ENCODE measurements at places on chromosomes 12 and 14.

GRCh38 chr14:60931218-60931617 is 49.7 kb downstream of the TRMT5 start:
- DNase-seq, result no peak

DNA sequence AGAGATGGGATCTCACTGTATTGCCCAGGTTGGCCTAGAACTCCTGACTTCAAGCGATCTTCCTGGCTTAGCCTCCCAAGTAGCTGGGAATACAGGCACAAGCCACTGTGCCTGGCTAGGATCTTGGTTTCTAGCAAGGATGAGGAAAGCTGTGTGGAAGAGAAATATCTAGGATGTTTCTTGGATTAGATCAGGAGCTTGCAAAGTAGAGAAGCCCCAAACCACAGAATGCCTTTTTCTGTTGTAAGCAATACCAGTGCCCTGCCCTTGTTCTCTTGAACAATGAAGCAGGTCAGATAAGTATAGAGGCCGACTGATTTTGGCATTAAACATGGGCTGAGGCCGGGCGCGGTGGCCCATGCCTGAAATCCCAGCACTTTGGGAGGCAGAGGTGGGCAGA is 44.3 kb upstream of the STRN3 start:
- no peak for DNase-seq

DNA sequence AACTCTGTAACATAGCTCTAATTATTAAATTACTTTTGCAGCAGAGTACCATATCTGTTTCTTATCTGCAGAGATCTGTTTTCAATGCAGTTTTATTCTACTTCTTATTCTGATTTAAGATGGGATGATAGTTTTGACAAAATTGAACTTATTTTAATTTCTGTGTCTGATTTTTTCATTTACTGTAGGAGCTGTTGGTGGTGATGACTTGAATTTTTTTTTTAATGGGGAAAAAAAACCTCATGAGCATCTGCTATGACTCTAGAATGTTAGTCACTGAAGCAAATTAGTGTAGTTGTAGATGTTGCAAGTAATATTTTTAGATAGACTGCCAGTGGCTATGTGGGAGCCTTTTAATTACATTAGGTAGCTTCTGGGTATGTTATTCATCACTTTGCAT is 23.4 kb downstream of the DNM1L start:
- DNase-seq, result no peak

DNA sequence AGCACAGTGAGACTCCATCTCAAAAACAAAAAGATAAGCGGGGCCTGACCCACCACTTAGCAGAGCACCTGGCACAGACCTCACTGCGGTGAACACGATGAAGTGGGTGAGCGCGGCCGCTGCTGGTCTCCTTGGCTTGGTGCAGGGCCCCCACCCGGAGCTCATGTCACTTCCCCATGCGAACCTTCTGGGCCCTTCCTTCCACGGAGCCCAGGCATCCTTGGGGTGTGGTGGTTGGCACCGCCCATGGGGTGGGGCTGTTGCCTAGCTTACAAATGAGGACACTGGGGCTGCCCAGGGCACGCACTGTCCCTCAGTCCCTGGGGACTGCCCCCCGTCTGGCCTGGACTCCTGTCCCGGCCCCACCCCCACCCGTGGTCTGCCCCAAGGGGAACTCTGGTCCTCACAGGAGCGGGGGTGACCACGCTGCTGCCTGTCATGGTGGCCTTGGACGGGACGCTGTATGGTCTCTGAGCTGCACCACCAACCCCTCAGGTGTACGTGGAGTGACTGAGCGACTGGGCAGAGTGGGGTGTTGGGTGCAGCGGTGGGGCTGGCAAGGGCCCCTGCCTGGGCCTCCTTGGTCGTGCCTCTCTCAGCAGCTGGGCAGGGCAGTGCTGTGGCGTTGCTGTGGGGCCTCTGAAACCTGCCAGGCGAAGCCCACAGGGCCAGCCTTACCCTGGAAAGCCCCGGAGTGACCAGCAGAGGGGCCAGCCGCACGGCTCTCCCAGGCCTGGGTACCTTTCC is 15.3 kb downstream of the FBRSL1 start:
- no peak for DNase-seq

- DNase-seq, result no peak
Observed at GRCh38 chr14:66405158-66405557, 81.0 kb upstream of the CCDC196 start.

DNA sequence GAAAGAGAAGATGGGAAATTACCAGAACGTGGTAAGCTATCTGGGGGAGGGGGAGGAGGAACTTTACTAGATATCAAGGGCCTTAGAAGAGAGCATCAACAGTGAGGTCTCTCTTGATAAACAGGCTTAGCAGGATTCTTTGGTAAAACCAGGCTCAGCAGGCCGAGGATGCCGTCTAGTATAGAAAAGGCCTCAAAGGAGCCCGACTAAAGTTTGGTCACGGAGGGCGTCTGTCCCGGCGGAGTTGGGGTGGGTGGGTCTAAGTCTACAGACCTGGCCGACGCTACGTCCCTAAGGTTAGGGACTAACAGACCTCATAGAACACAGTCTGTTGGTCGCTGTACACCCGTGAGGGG is 538 bp upstream of the TIGAR start:
- DNase-seq, result no peak

DNA sequence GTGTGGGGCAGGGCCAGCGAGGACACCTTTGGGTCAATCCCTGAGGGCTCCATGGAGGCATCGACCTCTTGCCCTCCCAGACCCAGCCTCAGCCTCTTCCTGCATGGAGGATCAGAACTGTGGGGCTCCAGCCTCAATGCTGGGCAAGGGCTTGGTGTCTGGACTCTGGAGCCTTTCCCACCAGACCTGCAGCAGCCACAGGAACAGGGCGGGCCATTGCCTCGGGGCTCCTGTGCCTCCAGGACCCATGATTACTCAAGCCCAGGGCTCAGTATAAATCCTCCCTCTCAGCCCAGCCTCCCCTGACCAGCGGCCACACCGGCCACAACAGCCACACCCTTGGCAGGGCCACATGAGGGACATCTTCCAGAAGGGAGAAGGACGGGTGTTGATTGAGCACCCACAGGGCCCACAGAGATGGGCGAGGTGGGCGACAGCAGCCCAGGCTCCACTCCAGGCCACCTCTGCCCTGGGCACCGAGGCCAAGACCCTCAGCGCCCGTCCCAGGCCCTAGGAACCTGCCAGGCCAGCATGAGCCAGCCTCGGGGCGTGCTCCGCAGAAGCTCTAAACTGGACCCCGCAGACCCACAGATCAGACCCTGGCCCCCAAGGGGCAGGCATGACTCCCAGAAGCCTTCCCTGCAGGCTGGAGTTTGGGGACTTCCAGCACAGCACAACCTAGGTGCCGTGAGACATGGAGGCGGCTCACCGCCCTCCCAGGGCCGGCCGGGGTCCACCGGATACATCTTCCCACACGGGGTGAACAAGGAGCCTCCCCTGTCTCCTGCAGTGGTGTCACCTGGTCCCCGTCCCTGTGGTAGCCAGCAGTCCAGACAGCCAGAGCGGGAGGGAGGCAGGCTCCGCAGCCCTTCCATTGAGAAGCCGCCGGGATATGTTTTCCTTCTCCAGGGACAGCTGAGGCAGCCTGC is 25.1 kb downstream of the NCOR2 start:
- DNase-seq, result no peak

- no peak for DNase-seq
Observed at GRCh38 chr14:30053103-30053502, 125.5 kb upstream of the PRKD1 start.

DNA sequence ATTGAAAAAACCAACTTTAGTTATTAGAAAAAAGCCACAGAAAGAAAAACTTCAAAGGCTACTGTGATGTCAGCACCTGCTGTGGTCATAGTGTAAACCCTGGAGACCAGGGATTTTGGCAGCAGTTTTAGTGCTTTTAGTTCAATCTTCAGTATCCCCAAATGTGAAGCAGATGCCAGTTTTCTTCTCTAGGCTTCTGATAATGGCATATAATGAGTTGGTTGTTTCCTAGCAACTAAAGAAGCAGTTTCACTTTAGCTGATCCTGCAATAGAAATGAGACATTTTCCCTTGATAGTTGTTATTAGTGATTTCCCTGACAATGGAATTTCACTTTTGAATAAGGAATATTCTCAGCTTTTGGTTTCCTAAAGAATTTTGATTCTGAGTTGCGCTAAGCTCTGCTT is 131.2 kb downstream of the NUBPL start:
- no peak for DNase-seq

DNA sequence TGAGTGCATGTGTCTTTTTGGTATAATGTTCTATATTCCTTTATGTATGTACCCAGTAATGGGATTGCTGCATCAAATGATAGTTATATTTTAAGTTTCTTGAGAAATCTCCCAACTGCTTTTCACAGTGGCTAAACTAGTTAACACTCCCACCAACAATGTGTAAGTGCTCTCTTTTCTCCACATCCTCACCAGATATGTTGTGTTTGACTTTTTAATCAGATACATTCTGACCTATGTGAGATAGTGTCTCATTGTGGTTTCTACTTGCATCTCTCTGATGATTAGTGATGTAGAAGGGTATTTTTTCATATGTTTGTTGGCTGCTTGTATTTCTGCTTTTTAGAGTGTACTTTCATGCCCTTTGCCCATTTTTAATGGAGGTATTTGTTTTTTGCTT is 62.8 kb upstream of the ALG10B start:
- DNase-seq, result no peak

GRCh38 chr14:97602438-97603117 is 805.4 kb downstream of the VRK1 start:
- DNase-seq, result peak; percentile 41

DNA sequence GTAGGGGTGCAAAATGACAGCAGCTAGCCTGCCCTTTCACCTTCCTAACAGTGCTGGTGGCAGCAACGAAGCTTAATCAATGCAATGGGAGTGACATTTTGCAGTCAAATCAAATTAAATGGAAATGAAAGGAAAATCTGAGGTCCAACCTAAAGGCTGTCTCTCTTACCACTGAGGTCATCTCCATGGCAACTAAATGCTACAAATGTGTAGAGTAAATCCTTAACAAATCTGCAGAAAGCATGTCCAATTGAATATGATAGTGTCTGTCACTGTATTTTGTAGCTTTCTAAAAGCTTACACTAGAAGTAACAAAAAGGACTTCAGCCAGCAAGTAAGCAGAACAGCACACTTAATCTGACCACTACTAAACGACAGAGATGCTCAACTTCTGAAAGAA is 488.8 kb downstream of the BCAT1 start:
- DNase-seq, result no peak

DNA sequence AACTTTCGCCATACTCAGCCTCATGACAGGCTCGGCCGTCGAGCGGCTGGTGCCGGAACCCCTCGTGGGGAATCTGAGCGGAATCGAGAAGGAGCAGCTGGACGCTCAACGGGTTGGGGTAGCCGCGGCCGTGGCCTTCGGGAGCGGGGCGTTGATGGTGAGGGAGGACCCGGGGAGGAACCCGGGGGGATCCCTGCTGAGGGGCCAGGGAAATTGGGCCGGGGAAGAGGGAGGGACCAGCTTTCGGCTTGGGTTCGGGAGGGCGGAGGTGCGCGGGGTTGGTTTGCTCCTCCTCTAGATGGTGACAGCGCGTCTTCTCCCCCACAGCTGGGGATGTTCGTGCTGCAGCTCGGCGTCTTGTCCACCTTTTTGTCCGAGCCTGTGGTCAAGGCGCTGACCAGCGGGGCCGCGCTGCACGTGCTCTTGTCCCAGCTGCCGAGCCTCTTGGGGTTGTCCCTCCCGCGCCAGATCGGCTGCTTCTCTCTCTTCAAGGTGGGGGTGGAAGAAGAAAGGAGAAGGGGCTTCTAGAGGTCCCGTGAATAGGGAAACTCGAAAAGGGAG is 9.8 kb downstream of the ARHGEF25 start:
- no peak for DNase-seq

DNA sequence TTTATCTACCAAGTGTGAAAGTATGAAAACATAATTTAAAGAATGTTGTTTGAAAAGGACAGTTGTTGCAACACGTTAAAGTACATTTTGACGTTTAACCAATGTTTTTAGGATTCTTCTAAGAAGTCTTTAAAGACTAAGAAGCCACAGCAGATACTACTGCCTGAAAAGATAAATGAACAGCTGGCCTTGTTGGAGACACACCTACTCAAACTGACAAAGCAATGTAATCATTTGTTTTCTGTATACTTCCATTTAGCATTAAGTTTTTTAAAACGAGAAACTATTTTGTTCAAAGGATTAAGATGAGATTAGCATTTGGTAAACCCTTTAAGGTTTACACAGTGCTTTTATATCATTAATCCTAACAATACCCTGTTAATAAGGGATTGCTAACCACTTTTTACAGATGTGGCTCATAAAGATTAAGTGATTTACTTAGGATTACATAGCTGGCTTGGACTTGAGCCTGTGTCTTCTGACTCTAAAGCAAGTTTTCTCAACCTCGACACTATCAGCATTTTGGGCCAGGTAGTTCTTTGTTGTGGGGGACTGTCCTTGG is 134.4 kb downstream of the CFAP54 start:
- DNase-seq, result no peak
